Foreskin keratinocyte (primary cell): ENCODE measurements at places on chromosomes 5 and 9.
A peak's percentile ranks its signal among the peaks of the same experiment; 100 is the strongest.

- DNase-seq = peak; percentile 54
These were observed 77.0 kb downstream of the ZCCHC7 start for GRCh38 chr9:37197158-37198038.

GRCh38 chr5:37664551-37664950 is 175.3 kb downstream of the GDNF start:
- no peak for DNase-seq

- DNase-seq = no peak
These were observed 1.2 kb downstream of the SSBP2 start for GRCh38 chr5:81749561-81750307.

DNA sequence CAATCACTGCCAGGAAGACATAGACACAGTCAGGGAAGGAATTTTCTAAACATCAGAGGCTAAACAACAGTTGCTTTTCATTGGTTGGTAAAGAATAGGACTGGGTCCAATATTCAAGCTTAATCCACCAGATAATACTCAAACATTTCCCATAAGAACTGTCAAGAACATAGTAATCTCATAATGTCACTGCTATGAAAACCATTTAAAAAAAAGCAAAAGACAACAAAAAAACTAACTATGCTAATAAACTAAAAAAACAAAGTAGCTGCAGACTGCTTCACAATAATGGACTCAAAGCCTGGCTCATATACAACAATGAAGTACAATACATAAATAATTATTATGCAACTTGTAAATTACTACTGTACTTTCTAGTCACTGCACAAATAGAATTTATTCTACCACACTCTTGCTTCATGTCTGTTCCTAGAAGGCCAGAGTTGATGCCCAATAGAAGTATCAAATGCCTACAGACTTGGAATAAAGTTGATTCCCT is 148.7 kb downstream of the MLLT3 start:
- no peak for DNase-seq

DNA sequence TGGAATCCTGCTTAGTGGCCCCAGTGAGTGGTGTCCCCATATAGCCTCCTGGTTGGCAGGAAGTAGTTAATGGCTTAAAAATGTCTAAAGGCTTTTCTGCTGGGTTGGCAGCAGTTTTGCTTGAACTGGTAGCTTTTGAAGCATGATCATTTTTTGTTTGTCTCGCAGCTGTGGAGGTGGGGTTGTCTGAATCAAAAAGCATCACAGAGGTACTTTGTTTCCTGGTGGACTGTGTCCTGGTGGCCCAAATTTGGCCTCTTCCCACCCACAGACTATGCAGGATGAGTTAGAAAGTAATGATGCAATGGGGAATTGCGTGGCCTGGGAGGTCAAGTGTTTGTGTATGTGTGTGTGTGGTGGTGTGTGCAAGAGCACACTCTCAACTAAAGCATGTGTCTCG is 322.7 kb downstream of the ARHGEF28 start:
- no peak for DNase-seq

DNA sequence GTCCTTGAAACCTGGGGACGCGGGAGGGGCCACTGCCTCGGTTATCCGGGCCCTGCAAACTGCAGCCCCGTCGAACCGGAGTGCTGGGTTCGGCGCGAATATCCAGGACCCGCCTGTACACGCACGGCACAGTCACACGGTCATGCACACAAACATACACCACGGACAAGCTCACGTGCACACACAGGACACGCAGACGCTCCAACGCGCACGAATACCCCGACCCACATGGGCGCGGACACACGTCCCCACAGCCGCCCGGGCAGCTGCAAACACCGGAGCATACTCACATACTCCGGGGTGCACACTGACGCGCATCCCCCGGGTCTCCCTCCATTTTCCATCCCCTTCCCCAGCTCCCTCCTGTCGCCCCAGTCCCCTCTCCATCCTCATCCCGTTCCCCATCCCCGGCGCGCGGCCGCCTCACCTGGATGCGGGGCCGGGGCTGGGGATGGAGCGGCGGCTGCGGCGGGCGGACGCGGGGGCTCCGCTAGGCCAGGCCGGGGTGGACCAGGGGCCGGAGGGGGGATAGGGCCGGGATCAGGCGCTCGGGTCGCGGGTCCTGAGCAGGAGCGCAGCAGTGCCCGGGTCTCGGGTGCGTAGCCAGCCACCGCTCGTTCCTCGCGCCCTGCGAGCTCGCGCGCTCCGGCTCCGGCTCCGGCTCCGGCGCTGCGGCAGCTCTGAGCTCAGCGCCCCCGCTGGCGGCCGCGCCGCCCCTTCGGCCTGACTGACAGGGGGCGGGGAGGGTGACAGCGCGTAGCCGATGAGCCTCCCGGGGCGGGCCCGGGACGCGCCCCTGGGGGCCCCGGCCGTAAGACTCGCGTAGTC is at the start of the genes EIF4E1B and SNCB:
EIF4E1B (plus strand) TSS at position 823 of the 828 bp plus-strand sequence. CDS start 12,113 bp downstream, outside the sequence.
SNCB (minus strand) TSS at position 682 of the 828 bp plus-strand sequence. CDS start 880 bp downstream, outside the sequence.
- no peak for DNase-seq

GRCh38 chr5:530001-530955 is 6.0 kb upstream of the SLC9A3 start:
- no peak for DNase-seq

DNA sequence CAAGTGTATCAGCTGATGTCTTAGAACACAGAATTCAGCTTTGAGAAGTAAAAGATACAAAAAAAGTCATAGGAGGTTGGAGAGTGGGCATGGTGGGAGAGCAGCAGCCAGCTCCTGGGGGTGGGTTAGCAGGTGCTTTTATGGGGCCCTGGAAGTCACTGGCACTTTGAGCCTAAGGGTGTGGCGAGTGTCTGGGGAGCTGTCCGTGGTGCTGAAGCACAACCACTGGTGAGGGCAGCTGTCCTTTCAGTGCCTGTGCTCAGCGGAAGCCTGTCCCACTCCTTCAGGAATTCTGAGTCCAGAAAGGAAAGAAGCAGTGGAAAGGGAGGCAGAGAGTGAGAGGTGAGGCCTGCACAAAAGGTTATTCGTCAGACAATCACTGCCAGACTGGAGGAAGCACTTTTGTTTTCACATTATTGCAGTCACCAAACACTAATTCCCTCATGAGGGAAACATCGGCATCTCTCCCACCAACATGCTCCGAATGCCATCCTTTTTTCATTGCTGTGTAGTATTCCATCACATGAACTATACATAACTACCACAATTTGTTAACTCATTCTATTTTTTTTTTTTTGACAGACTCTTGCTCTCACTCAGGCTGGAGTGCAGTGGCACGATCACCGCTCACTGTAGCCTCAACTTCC is 59.4 kb upstream of the RAPGEF1 start:
- no peak for DNase-seq

GRCh38 chr5:147336876-147337275 is 102.0 kb downstream of the STK32A start:
- no peak for DNase-seq

DNA sequence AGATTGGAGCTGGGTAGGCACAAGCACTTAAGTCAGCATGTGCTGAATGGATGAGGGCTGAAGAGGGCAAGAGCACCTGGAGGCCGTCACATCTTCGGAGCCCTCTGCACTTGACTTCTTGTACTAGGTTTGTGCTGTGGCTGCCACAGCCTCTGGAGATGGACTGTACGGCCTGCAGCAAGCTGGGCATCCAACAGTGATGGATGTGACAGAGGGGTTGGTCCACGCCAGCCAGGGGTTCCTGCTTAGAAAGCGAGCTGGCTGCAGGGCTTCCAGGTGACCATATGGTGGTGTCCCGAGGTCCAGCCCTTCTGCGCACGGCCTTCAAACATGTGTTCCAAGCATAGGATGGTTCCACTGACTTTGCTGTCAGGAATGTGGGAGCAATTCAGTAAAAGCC is 65.1 kb upstream of the PHYKPL start:
- DNase-seq = no peak
